ENCODE measurements at places on chromosomes 2 and 18.
A peak's percentile ranks its signal among the peaks of the same experiment; 100 is the strongest.

- DNase-seq, result no peak
Measured at GRCh38 chr2:136347981-136348380, 230.0 kb upstream of the CXCR4 start.

DNA sequence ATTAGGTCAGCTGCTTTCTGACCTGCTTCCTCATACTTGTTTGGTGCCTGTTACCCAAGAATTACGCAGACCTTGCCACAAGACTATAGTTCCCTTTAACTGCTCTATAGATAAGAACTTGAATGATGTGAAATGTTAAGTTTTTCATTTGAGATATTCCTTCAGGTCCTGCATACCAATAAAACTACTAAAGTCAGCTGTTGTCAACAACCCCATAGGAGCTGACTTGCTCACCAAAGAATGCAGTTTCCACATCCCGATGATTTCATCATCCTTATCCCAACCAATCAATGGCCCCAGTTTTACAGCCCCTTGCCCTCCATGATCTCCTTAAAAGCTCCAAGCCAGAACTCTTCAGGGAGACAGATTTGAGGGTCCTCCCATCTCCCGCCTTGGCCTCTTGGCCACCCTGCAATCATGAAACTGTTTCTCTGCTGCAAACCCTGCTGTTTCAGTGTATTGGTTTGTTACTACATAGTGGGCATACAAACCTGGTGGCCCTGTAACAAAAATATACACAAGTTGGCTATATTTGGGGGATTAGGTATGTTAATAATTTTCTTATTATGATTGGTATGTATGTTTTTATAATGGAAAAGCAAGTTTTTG lies 396.3 kb upstream of the CHST9 start:
- DNase-seq, result no peak

- DNase-seq, result no peak
Measured at GRCh38 chr2:46386763-46387162, 89.6 kb downstream of the EPAS1 start.

DNA sequence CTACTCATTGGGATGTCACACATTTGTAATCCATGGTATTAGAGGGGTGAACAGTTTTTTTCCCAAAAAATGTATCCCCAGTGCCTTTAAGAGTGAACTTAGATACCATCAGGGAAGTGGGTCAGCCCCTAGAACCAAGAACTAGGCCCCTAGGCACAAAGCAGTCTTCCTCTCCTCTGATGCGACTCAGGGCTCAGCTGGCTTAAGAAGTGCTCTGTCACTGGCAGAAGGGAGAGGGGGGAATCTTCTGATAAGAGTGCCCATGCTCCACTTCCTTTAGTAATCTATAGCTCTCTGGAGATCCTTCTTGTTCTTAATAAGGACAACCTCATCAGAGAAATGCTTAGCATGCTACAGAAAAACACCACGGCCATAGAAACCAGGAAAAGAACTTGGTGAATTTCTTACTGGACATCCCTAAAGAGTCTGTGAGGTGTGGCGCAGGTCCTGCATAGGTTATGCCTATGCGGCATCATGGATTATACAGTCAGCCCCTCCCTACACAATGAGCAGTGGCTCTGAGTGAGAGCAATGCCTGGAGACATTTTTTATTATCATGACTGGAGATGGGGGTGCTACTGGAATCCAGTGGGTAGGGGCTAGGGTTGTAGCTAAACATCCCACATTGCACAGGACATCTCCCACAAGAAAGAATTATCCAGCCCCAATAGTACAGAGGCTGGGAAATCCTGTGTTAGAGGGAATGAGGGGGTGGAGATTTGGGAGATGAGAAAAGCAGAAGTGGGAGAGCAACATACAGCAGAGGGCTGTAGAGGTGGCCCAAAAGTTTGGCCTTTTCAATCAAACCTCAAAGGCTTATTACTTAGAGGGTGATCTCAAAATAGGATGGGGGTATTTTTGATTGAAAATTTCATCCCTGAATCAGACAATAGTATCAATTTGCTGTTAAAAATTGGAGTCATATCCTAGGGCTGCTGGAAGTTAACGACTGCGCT lies 21.7 kb upstream of the ZNF385B start:
- no peak for DNase-seq

- DNase-seq, result no peak
Measured at GRCh38 chr2:163066085-163066484, 227.5 kb upstream of the KCNH7 start.

- DNase-seq, result no peak
Measured at GRCh38 chr2:86069091-86069685, 36.5 kb downstream of the POLR1A start.

DNA sequence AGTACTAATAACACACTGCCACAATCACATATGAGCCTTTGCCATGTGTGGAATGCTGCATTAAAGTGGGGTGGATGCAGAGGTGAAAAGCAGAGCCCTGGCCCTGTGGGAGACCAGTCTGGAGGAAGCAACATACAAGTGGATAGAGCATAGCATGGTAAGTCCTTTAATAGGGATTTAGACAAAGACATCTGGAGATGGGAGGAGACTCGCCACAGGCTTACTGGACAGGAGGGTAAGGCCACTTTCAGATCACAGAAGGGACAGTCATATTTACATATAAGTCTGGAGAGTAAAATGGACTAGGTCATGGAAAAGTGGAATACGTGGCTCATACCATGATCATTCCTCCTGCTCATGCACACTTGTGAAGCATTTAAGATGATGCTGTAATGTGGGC lies 84.3 kb downstream of the PPP1R1C start:
- DNase-seq, result no peak

DNA sequence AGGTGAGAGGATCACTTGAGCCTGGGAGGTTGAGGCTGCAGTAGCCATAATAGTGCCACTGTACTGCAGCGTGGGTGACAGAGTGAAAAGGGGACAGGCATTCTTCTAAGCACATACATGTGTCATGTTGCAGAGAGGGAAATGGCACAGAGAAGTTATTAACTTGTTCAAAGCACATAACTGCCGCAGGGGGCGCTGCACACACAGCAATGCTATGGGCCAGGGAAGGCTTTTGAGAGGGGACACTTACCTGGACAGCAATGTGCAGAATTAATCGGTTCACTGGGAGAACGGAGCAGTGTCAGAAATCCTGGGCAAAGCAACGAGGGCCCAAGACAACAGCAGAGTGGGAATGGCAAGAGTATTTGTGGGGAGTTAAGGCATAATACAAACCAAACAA lies 2.4 kb downstream of the SCYGR8 start:
- no peak for DNase-seq

DNA sequence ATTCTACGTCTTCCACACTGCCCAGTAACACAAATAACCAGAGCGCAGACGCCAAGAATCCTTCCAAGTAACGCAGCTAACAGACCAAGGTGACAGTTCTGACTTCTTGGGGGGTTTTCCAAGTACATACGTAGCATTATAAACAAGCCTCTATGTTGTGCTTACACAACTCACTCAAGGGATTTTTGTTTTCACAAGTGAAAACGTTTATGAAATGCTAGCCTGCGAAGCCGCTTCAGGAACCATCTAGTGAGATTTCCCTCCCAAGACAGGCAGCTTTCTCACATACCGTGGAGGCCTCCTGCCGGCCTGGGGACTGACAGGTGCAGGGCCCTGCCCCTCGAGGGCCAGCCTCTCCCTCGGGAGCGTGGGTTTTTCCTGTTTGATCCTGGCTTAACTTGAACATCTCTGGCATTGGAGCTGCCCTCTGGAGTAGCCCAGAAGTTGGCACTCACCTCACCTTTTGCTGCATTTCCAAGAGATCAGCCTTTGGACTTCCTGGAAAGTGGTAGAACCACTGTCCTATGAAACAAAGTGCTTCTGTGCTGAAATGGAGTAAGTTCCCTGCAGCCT lies 151.1 kb downstream of the MBP start:
- DNase-seq, result no peak

GRCh38 chr18:70197844-70198243 lies 7.6 kb downstream of the RTTN start:
- DNase-seq, result no peak

- DNase-seq, result no peak
Measured at GRCh38 chr2:168494190-168494711, 38.2 kb downstream of the CERS6 start.

- no peak for DNase-seq
Measured at GRCh38 chr2:158457826-158458616, 1.3 kb downstream of the PKP4 start.

GRCh38 chr2:37985333-37985732 lies 60.2 kb downstream of the RMDN2 start:
- DNase-seq, result no peak

- DNase-seq, result no peak
Measured at GRCh38 chr18:45103319-45104048, 422.8 kb downstream of the SETBP1 start.

- no peak for DNase-seq
Measured at GRCh38 chr2:43941966-43942365, 53.8 kb downstream of the LRPPRC start.

GRCh38 chr2:188852772-188853171 lies 121.4 kb upstream of the COL3A1 start:
- no peak for DNase-seq

DNA sequence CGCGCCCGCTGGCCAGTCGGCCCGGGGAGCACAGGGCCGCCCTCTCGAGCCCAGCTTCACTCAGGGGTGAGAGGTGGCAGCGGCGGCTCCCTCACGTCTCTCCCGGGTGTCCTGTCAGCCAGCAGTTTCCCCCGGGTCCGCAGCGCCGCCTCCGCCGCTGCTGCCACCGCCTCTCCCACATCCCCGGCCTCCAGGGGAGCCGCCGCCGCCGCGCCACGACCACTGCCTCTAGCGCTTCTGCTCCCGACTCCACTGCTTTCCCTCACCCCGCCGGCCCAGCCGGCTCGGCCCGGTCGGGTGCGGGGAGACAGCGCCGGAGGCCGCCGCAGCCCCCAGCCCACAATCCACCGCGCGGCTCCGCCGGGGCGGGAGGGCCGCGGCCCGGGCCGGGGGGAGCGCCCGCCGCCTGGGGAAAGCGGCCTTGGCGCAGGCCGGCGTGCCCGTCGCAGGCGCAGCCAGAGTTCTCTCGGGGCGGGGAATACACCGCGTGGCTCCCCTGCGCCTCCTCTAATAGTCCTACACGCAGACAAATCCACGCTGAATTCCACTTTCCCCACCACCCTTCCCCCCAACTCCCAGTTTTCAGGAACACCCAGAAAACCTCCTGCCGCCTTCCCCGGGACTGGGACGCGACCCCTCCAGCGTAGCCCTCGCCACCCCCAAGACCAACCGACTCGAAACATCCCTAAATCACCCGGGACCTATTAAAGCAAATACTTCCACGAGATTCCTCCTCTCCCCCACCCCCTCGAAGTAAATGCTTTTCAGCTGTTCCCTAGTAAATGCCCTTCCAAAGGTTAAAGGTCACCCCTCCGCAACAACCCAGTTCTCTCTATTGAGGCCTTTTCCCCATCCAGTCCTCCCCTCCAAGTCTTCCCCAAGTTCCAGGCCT lies at the start of gene VPS54:
VPS54 (minus strand) TSS at position 346 of the 892 bp plus-strand sequence. CDS start 35,429 bp downstream, outside the sequence.
- DNase-seq, result peak; percentile 41

- DNase-seq, result no peak
Measured at GRCh38 chr2:239939736-239940483, 85.2 kb downstream of the NDUFA10 start.

DNA sequence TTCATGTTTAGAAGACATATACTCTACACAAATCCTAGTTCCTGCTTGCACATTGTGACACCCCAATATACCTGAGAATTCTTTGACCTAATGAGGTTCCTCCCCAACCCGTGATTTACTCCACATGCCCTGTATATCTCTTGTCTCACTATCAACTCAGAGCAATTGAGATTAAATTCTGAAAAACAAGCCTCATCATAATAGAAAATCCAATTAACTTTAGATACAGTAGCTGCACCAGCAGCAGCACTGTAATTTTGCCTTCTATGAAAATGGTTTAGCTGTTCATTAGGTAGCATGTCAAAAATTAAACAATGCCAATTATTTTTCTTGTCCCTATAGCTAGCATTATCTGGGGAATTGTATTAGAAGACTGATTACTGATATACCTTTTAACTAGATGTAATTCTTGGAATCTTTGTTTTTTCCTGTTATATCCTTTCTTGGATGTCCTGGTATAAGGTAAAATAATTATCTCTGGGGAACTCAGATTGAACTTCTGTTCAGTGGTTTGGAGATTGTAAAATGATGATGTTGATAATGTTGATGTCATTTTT lies 218.9 kb upstream of the TANK start:
- DNase-seq, result no peak

DNA sequence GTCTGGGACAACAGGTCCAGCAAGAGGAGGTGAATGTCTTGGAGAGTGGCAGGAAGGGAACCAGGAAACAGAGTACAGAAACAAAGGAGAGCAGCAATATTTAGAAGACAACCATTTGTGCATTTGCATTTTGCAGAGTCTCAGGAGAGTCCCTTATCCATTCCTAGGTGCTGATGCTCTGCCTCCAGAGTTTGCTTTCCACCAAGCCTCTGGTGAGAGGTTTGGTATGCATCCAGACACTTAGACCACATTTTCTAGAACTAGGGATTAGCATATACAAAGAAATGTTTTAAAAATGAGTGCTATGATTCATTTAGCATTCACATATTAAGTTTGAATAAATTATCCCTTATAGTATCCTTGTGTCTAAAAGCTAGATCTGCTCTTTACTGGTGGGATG lies 18.5 kb upstream of the LRATD1 start:
- DNase-seq, result no peak

GRCh38 chr2:171173087-171173486 lies 12.4 kb upstream of the TLK1 start:
- no peak for DNase-seq

GRCh38 chr18:13546638-13547037 lies 179.7 kb downstream of the FAM210A start:
- DNase-seq, result no peak

DNA sequence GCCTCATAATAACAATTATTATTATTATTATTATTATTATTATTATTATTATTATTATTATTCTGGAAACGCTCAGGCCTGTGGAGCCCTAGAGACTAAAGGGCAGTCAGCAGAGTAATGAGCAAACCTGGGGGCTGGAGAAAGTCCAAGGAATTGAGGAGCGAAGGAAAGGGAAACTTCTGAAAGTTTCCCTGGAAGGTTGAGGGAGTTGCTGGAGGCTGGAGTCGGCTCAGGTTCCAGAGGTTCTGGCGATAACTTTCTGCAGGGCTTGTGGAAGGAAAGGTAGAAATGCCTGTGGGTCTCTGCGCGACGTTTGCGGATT lies 9.2 kb downstream of the POU3F3 start:
- DNase-seq, result no peak

GRCh38 chr2:67446491-67446911 lies 49.4 kb downstream of the ETAA1 start:
- DNase-seq, result no peak

- no peak for DNase-seq
Measured at GRCh38 chr2:225841314-225841713, 441.8 kb downstream of the NYAP2 start.

DNA sequence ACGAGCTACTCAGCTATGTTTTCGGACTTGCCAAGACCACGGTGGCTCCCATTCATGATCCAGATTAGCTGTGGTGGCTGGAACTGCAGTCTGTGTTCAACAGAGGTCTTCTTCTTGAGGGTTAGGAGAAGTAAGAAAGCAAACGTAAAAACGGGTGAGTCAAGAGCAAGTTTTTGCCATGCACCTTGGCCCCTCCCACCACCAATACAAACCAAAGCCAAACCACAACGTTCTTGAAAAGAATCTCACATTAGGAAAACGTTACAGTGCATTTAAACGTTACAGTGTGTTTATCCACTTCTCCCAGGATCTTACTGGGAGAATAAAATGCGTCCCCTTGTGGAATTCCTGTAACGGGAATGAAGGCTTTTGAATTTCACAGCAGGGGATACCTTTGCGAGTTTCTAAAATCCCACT lies 725 bp downstream of the FBXO48 start:
- no peak for DNase-seq

All from left renal pelvis (tissue), 4 donors.